Stimulated activated CD8-positive, alpha-beta memory T cell treated with anti-CD3 and anti-CD28 coated beads, Interleukin-4, amount 100 ng/mL, for 24 hours (primary cell): ENCODE measurements at places on chromosomes 11 and 22.
A peak's percentile ranks its signal among the peaks of the same experiment; 100 is the strongest.

DNA sequence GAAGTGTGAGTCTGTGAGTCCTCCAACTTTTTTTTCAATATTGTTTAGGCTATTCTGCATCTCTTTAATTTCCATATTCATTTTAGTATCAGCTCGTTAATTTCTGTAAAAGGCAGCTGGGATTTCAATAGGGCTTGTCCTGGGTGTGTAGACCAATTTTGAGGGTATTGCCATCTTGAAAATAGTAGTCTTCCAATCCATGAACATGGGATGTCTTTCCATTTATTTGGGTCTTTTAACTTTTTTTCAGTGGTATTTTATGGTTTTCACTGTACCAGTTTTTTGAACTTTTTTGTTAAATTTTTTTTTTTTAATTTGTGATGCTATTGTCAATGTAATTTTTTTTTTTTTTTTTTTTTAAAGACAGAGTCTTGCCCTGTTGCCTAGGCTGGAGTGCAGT lies 79.5 kb downstream of the ARHGAP8 start:
- no peak for DNase-seq

DNA sequence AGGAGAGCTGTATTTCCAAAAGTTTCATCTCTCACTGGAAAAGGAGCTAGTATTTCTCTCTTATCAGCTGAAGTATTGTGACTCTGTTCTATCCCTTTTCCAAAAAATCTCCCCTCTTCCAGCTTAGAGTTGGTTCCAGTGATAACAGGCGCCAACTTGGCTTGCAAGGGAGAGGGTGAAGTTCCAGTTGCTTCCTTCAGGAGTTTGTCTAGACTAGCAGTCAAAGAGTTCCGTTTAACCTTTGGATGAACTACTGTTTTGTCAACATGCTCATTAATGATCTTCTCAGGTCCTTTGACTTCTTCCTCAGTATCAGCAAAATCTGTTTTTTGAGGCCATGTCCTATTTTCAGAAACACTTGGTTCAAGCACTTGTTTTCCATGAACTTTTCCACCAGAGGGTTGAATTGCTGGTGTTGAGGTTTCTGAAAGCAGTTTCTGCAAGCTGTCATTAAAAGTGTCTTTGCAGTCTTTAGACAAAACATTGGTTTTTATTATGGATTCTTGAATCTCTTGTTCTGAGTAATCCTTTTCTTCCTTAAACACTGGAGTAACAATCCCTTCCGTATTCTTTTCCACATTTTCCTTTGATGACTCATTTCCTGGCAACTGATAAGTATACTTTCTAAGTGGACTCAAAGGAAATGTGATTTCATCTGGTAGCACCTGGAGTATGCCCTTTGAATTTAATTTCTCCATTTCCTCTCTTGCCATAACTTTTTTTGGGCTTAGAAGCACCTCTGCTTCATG lies 39.7 kb upstream of the CCDC89 start:
- DNase-seq: no peak

DNA sequence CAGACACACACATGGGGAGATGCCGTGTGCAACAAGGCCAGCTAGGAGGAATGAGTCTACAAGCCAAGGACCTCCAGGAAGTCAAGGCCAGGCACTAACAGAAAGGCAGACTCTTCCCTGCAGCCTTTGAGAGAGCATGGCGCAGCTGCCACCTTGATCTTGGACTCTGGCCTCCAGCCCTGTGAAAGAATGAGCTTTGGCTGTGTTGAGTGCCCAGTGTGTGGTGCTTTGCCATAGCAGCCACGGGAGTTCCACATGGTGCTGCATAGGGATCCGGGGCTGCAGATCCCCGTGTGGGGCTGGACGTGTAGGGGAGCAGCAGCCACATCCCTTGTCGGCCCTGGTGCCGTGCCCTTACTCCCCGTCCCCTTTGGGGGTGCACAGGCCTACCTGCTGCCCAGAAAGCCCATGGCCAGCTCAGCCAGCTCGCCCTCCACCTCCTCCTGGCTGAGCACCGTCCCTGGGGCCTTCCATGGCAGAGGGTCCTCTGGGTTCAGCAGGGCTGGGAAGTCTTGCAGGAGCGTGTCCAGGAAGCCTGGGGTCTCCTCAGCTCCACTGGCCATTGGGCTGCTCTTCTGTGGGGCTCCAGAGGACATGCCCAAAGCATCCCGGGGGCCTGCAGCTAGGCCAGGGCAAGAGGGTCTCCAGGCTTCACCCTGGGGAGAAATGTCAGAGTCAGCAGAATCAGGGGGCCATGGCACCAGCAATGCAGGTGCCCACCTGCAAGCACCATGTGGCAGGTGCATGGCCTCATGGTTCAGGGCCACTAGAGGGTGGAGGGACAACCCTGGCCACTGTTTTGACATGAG lies 7.0 kb downstream of the PPM1F start:
- DNase-seq: no peak

DNA sequence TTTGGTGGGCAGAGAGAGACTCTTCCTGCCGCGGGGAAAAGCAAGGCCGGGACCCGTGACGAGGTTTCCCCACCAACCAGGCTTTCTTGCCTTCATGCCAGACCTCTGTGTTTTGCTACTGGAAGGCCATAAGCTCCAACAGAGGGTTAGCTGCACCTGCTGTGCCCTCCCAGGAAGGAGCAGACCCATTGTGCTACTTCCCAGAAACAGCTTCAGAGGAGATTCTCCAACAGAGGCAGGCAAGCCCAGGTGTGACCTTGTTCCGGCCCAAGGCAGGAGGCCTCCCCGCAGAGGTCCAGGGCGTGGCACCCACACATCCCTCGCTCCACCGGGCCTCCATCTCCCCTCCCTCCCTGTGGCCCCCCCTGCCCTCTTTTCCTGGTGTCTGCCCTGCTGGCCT lies 57.8 kb downstream of the ELFN2 start:
- no peak for DNase-seq

DNA sequence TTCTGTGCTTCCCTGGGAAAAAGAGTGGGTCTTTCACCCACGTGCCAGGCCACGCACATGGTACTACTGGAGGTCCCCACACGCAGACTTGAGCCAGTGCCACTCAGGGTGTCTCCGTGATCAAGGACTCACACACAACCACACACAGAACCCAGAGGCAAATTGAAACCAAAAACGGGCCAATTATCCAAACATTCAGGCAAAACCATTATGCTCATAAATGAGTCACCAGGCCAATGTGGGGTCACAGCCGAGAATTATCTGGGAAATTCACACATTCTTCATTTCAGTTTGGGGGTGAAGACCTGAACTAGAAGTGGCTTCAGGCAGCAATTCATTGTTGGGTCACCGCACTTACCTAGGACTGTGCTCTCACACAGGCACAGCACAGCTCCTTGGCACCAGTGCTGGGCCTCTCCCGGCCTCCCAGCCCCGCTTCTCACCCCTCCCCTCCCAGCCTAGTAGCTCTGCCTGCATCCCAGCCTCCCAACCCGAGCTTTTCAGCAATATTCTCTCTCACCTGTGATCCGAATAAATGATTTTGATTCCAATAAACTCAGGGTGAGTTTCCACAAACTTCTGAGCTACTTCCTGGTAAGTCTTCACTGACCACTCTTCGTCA lies 28.0 kb downstream of the ADA2 start:
- DNase-seq: no peak

DNA sequence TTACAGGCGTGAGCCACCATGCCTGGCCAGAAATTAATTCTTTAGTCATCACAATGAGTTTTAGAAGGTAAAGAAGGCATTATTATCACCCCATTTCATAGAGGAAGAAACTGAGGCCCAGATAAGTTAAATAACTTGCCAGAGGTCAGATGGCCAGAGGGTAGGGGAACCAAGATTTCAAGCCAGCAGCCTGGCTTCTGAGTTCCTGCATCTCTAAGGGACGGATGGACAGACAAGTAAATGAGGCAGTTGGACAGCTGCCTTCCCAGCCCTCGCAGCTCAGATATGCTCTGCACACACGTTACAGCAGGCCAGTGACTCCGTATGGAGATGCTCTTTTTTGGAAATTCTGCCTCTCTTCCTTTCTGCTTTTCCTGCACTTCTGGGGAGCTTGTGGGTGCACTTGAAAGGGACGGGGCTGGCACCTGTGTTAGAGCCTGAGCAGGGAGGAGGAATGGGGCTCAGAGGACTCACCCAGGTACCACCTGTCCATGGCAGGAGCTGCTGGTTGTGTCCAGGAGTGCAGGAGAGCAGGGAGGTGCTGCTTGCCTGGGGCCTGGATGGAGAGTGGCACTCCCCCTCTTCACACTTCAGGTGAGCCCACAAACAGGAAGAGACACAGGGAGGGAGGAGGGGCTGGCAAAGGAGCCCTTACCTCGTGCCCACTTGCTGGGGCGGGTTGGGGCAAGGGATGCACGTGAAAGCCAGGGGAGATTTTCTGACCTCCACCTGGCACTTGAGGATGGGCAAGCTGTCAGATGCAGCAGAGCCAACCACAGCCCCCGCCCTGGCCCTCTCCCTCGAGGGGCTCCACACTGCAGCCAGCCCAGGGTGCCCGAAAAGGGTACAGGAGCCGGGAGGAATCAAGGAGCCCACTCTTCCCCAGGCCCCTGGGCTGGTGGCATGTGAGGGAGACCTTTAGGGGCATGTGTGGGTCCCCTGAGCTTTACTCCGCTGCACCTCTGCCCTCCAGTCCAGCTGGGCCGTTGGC lies 3.3 kb upstream of the FXYD2 start:
- no peak for DNase-seq

GRCh38 chr11:70128435-70128906 lies 50.4 kb downstream of the ANO1 start:
- no peak for DNase-seq

GRCh38 chr22:40651563-40652501 lies 15.3 kb upstream of the MRTFA start:
- peak; percentile 75 for DNase-seq

GRCh38 chr11:555780-556661 lies 4.5 kb downstream of the LMNTD2 start:
- no peak for DNase-seq

DNA sequence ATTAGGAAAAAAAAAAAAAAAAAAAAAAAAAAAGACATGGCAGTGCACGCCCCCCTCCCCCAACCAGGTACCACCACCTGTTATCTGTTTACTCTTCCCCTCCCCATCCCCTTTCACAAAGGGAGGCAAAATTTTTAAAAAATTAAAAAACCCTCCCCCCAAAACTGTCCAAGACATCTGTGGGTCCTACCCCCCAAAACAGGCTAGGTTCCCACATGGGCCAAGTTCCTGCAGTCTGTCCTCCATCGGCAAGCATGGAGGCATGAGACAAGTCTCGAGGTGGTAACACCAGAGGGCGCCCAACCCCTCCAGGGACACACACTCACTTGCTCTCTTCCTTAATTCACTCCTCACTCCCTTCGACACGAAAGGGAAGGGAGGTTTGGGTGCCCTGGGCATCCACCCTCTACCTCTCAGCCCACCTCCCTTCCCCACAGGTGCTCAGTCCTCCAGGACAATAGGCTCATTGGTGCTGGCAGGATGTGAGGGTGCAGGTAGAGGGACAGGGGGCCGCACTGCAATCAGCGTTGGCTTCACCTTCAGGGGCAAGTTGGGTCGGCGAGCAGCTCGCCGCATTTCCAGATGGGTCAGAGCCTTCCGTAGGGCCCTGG lies 2.2 kb upstream of the TUT1 start:
- peak; percentile 62 for DNase-seq

DNA sequence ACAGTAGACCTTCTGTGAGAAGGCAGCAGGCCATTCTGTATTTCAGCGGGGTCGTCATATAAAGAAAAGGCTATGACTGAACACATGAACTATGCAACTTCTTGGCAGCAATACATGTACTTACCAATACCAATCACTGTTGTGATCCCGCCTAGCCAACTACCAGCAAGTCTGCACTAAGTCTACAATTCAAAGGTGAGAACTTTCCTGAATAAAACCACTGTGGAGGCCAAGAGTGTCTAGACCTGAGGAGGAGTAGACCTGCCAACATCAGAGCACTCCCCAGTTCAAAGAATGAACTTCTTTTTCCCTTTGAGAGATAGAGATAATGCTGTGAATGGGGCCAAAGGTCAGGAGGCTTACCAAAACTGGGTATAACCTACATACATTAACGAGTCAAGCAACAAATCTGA lies 108.2 kb downstream of the SIK3 start:
- no peak for DNase-seq

GRCh38 chr11:113531575-113532451 lies 56.6 kb upstream of the DRD2 start:
- no peak for DNase-seq

- DNase-seq: no peak
These were observed at the start of gene OR8H3 for GRCh38 chr11:56122073-56122472. TSS of gene OR8H3 (plus strand) at chr11:56122373. CDS start at chr11:56122373, 0 bp downstream.
